ENCODE measurements at places on chromosomes 7 and 10. TPM values are rescaled to one million over a fixed set of nuclear protein-coding genes. Genes with fewer than 3 reads are reported as not detected.

Gene GPR22
- total RNA-seq, result not detected

Gene SPRN
- not detected for total RNA-seq

Gene VWA2
- not detected for total RNA-seq

Gene PODXL
- total RNA-seq, result 55.5 TPM

Gene PLPP4
- total RNA-seq, result not detected

Gene SPDYE16
- 0.48 TPM for total RNA-seq

Gene TMED4
- 66.8 TPM for total RNA-seq

Gene HOXA13
- total RNA-seq, result not detected

Gene NUDT13
- 1.1 TPM for total RNA-seq

Gene OR6V1
- not detected for total RNA-seq

Gene UBE2D1
- total RNA-seq, result 15.6 TPM

Gene KCNK18
- not detected for total RNA-seq

Gene CUBN
- 3.7 TPM for total RNA-seq

Gene STAMBPL1
- 12.0 TPM for total RNA-seq

Gene EVX1
- not detected for total RNA-seq

Gene HTR5A
- total RNA-seq, result not detected

Gene DNAH11
- total RNA-seq, result 2.6 TPM

Gene SPAM1
- not detected for total RNA-seq

Gene NCOA4
- 92.4 TPM for total RNA-seq

Gene PGAM1
- 145 TPM for total RNA-seq

Gene PDGFA
- 114 TPM for total RNA-seq

Gene GALNT17
- 5.8 TPM for total RNA-seq

Gene PVRIG
- total RNA-seq, result 0.23 TPM

Gene PNPLA8
- 31.2 TPM for total RNA-seq

Gene CEP55
- total RNA-seq, result 0.55 TPM

Gene GUSB
- total RNA-seq, result 47.3 TPM

Gene EIF4EBP2
- 60.5 TPM for total RNA-seq

Gene TMEM139
- total RNA-seq, result 0.32 TPM

Gene ADCYAP1R1
- total RNA-seq, result 1.1 TPM

Gene TUBAL3
- total RNA-seq, result not detected

Gene TMEM213
- total RNA-seq, result not detected

Gene SMO
- 17.6 TPM for total RNA-seq

Gene OR2A12
- not detected for total RNA-seq

Gene CUZD1
- 0.58 TPM for total RNA-seq

Gene SPDYE6
- not detected for total RNA-seq

Gene SPDYE8
- total RNA-seq, result not detected

Gene AVPI1
- total RNA-seq, result 18.3 TPM

Gene MRLN
- not detected for total RNA-seq

Gene ALOX5
- 25.3 TPM for total RNA-seq

Gene TAF3
- 10.5 TPM for total RNA-seq

Gene CALHM1
- not detected for total RNA-seq

Gene CTAGE8
- 0.21 TPM for total RNA-seq

Gene PAX4
- total RNA-seq, result not detected

Gene FKBP9
- 122 TPM for total RNA-seq

Gene BEND7
- total RNA-seq, result 28.0 TPM
